Mesenteric fat pad (tissue), 1 donor: ENCODE measurements at places on chromosomes 5 and 9. TPM values are rescaled to one million over a fixed set of nuclear protein-coding genes. Genes with fewer than 3 reads are reported as not detected.

DNA sequence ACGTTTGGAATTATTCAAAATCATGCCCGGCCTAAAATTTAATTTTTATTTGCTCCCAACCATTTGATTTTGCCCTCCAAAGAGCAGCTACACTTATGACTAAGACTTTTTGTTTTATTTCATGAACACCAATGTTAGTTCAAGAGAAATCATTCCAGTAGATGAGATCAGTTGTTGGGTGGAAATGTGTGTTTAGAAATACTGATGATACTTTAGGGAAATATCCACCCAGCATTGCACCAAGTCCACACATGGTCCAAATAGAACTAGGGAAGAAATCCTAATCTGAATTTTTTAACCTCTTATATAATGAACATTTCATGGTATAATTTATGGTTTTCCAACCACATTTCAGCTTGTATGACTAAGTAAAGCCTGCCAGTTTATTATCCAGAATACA, 28.3 kb upstream of the GOLPH3 start:
- DNase-seq, result no peak

DNA sequence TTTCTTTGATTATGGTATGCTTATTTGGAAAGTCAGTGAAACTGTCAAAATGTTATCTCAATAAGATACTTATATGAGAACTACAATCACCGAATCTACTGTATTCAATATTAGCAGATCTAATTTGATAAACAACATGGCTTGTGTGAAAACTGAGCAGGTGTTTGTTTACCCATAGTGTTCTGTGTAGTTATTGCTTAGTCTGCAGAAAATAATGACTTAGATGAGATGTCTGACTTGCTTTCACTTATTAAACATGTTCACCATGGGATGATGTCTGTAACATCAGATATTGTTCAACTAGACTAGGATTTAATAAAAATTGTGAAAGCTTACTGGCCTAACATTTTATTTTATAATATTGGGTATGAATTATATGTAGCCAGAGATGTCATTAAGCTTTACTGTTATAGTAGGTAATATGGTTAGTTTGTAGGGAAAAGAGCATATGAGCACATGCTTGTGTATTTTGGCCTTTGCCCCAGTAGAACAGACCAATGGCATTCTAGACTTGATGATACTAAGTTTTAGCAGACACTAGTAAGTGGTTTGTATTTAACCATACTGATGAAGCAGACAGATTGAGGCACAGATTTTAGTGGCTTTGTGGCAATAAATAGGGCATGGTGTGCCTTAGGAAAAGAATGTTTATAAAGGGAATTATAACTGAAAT, 16.4 kb downstream of the SUB1 start:
- no peak for DNase-seq

DNA sequence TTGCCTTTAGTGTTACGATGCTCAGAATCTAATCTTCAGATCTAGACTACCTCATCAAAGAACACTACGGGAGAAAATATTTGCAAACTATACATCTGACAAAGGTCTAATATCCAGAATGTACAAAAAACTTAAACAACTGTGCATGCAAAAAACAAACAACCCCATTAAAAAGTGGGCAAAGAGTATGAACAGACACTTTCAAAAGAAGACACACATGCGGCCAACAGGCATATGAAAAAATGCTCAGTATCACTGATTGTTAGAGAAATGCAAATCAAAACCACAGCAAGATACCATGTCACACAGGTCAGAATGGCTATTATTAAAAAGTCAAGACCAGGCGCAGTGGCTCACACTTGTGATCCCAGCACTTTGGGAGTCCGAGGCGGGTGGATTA, 31.0 kb upstream of the MEGF9 start:
- DNase-seq, result no peak

GRCh38 chr9:84456527-84456926, 116.0 kb upstream of the SLC28A3 start:
- DNase-seq, result no peak

PRR16 gene
- total RNA-seq, result 3.3 TPM

TMC1 gene
- total RNA-seq, result 0.48 TPM

NUTM2F gene
- total RNA-seq, result not detected

C5orf58 gene
- total RNA-seq, result not detected
